Naive thymus-derived CD8-positive, alpha-beta T cell (primary cell): ENCODE measurements at places on chromosomes 2 and 18.

GRCh38 chr2:218051903-218052302 is 17.1 kb upstream of the RUFY4 start:
- peaks cover 20% of the 10 kb centered on the region for H3K36me3 ChIP-seq
- H3K4me1 ChIP-seq: no peaks in the 10 kb centered on the region
- no peak overlapping the region for H3K4me3 ChIP-seq
- H3K27ac ChIP-seq: no peak overlapping the region
- peaks cover 9% of the 10 kb centered on the region for H3K27me3 ChIP-seq

DNA sequence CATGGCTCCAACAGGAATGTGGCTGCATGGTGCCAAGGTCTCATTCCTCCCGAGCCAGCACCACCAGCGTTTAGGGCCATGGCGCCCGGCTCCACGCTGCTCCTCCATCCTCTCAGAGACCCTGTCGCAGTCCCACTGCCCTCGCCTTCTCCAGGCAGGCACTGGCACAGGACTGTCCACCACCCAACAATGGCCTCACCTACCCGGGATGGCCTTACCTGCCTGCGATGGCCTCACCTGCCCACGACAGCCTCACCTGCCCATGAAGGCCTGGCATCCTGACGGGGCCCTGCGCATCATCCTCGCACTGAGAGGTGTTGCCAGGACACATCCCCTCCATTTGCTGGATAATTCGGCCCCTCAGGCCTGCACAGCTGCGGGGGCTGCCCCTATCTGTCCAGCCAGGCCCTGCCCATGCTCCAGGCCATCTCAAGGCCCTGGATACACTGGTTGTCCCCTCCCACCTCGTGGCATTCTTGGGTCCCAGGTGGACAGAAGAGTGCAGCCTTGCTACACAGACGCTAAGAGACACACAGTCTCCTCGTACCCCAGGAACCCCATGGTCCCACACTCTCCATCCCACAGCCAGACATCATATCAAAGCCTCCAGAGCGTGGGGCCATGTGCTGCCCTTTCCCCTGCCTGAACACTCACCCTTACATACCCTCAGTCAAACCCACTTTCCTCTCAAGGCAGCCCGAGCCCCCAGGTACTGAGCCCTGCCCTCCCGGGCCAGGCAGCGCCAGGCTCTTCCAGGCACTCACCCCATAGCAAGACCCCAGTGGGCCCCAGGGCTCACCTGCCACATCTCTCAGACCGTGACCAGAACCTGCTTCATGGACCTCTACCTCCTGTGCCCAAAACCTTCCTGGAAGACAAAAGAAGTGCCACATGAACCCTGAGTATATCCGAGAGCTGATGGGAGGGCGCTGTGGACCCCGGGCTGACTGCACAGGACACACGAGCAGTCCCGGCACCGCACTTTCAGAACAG is 268.6 kb downstream of the EIPR1 start:
- peaks cover 2% of the 10 kb centered on the region for H3K27me3 ChIP-seq
- H3K27ac ChIP-seq: no peak overlapping the region
- no peaks in the 10 kb centered on the region for H3K4me1 ChIP-seq
- H3K4me3 ChIP-seq: no peak overlapping the region
- H3K36me3 ChIP-seq: no peaks in the 10 kb centered on the region
- DNase-seq: no peak

GRCh38 chr2:208280933-208281332 is 14.9 kb downstream of the PIKFYVE start:
- no peaks in the 10 kb centered on the region for H3K27me3 ChIP-seq
- H3K36me3 ChIP-seq: peaks cover 94% of the 10 kb centered on the region
- peak overlapping the region; percentile 4 for H3K27ac ChIP-seq
- no peak for DNase-seq
- H3K4me3 ChIP-seq: no peak overlapping the region
- peaks cover 31% of the 10 kb centered on the region for H3K4me1 ChIP-seq

GRCh38 chr2:31642707-31643106 is 62.0 kb upstream of the SRD5A2 start:
- no peak overlapping the region for H3K4me3 ChIP-seq
- H3K27me3 ChIP-seq: peaks cover 13% of the 10 kb centered on the region
- DNase-seq: no peak

- no peaks in the 10 kb centered on the region for H3K36me3 ChIP-seq
- no peak overlapping the region for H3K27ac ChIP-seq
- peaks cover 2% of the 10 kb centered on the region for H3K27me3 ChIP-seq
- no peak overlapping the region for H3K4me3 ChIP-seq
Observed at GRCh38 chr2:44615950-44616518, 254.3 kb downstream of the CAMKMT start.
